Ascending aorta (tissue), 2 donors: ENCODE measurements at places on chromosomes 7 and 10.
A peak's percentile ranks its signal among the peaks of the same experiment; 100 is the strongest.

GRCh38 chr10:35635576-35635975, 6.5 kb downstream of the FZD8 start:
- H3K4me3 ChIP-seq: no peak overlapping the region
- H3K4me1 ChIP-seq: no peaks in the 10 kb centered on the region
- H3K27me3 ChIP-seq: no peaks in the 10 kb centered on the region
- DNase-seq: no peak
- H3K36me3 ChIP-seq: no peaks in the 10 kb centered on the region

GRCh38 chr7:23654508-23654907, 25.5 kb upstream of the FAM221A start:
- no peak overlapping the region for H3K4me3 ChIP-seq
- no peak for DNase-seq
- H3K27ac ChIP-seq: no peak overlapping the region
- H3K27me3 ChIP-seq: no peaks in the 10 kb centered on the region
- H3K36me3 ChIP-seq: no peaks in the 10 kb centered on the region
- H3K4me1 ChIP-seq: no peaks in the 10 kb centered on the region

- H3K27me3 ChIP-seq: no peaks in the 10 kb centered on the region
- H3K36me3 ChIP-seq: no peaks in the 10 kb centered on the region
- peak; percentile 47 for DNase-seq
- H3K4me1 ChIP-seq: no peaks in the 10 kb centered on the region
Measured at GRCh38 chr7:157497744-157498651, 161.2 kb downstream of the DNAJB6 start.

DNA sequence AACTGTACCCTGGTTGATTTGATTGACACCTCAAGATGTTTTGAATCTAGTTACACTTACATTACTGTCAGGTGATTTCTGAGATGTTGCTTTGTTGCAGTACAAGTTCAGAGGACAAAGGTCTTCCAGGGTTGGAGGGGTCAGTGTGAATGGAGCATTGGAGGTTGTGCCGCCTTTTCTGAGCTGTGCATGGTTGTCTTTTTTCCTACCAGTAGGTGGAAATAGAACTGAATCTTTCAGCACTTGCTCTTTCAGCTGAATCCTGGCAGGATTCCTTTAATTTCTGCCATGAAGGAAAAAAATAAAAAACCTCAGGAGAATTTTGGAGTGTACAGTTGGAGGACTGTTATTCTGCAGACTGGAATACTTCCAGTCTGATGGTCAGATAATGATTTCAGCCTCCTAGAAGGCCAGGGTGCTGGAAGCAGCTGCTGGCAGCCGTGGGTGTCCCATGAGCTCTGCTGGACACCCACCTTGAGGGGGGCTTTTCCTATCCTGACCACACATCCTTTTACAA, 82.7 kb downstream of the PLCE1 start:
- no peak for DNase-seq
- no peaks in the 10 kb centered on the region for H3K27me3 ChIP-seq
- H3K27ac ChIP-seq: no peak overlapping the region
- no peaks in the 10 kb centered on the region for H3K36me3 ChIP-seq
- no peaks in the 10 kb centered on the region for H3K4me1 ChIP-seq

- no peaks in the 10 kb centered on the region for H3K27me3 ChIP-seq
- DNase-seq: no peak
- no peaks in the 10 kb centered on the region for H3K4me1 ChIP-seq
- no peak overlapping the region for H3K27ac ChIP-seq
Measured at GRCh38 chr10:117188371-117188770, 8.9 kb upstream of the KCNK18 start.

GRCh38 chr7:84389242-84389641, 194.7 kb upstream of the SEMA3A start:
- H3K4me3 ChIP-seq: no peak overlapping the region
- no peaks in the 10 kb centered on the region for H3K4me1 ChIP-seq
- H3K27me3 ChIP-seq: no peaks in the 10 kb centered on the region
- DNase-seq: no peak
- H3K27ac ChIP-seq: no peak overlapping the region
- no peaks in the 10 kb centered on the region for H3K36me3 ChIP-seq

DNA sequence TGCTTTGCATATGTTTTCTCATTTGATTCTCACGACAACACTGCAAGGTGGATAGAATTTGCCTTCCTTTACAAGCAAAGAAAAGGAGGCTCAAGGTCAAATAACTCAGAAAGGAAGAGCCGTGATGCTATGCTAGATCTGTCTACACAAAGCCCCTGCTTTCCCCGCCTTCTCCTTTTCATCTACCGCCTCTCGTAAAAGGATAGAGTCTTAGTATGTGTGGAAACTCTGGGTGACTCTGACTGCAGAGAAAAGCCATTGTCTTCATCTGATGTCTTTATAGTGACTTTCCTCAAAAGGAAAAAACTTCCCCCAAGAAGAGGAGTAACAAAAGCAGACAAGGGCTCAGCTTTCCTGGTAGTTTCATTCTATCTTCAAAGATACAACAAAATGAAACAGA, 292.7 kb downstream of the ACTR3B start:
- H3K4me3 ChIP-seq: no peak overlapping the region
- no peak overlapping the region for H3K27ac ChIP-seq
- H3K36me3 ChIP-seq: no peaks in the 10 kb centered on the region
- no peaks in the 10 kb centered on the region for H3K4me1 ChIP-seq

- no peak overlapping the region for H3K27ac ChIP-seq
- H3K4me1 ChIP-seq: no peaks in the 10 kb centered on the region
- no peak overlapping the region for H3K4me3 ChIP-seq
- no peaks in the 10 kb centered on the region for H3K27me3 ChIP-seq
- DNase-seq: no peak
Measured at GRCh38 chr7:155973451-155973997, 161.3 kb upstream of the SHH start.

- no peak for DNase-seq
- no peak overlapping the region for H3K27ac ChIP-seq
- H3K4me1 ChIP-seq: peaks cover 9% of the 10 kb centered on the region
- H3K36me3 ChIP-seq: no peaks in the 10 kb centered on the region
- no peaks in the 10 kb centered on the region for H3K27me3 ChIP-seq
Measured at GRCh38 chr7:124764051-124764846, 1.3 kb downstream of the GPR37 start.

- no peak overlapping the region for H3K27ac ChIP-seq
- H3K27me3 ChIP-seq: no peaks in the 10 kb centered on the region
- no peaks in the 10 kb centered on the region for H3K4me1 ChIP-seq
- H3K36me3 ChIP-seq: peaks cover 4% of the 10 kb centered on the region
- no peak overlapping the region for H3K4me3 ChIP-seq
Measured at GRCh38 chr10:11988924-11989323, 53.7 kb downstream of the UPF2 start.

- H3K27me3 ChIP-seq: no peaks in the 10 kb centered on the region
- DNase-seq: no peak
- no peak overlapping the region for H3K4me3 ChIP-seq
Measured at GRCh38 chr7:126608339-126608776, 644.4 kb downstream of the GRM8 start.

GRCh38 chr7:36407636-36408550, 18.2 kb downstream of the ANLN start:
- H3K4me3 ChIP-seq: no peak overlapping the region
- no peaks in the 10 kb centered on the region for H3K36me3 ChIP-seq
- H3K27ac ChIP-seq: no peak overlapping the region

GRCh38 chr10:124991835-124992234, 49.9 kb downstream of the ZRANB1 start:
- no peak for DNase-seq
- H3K36me3 ChIP-seq: peaks cover 70% of the 10 kb centered on the region
- no peak overlapping the region for H3K27ac ChIP-seq
- no peaks in the 10 kb centered on the region for H3K4me1 ChIP-seq

- no peaks in the 10 kb centered on the region for H3K36me3 ChIP-seq
- no peak for DNase-seq
- H3K27me3 ChIP-seq: no peaks in the 10 kb centered on the region
- peaks cover 8% of the 10 kb centered on the region for H3K4me1 ChIP-seq
Measured at GRCh38 chr10:3043512-3044368, 23.6 kb upstream of the PFKP start.

DNA sequence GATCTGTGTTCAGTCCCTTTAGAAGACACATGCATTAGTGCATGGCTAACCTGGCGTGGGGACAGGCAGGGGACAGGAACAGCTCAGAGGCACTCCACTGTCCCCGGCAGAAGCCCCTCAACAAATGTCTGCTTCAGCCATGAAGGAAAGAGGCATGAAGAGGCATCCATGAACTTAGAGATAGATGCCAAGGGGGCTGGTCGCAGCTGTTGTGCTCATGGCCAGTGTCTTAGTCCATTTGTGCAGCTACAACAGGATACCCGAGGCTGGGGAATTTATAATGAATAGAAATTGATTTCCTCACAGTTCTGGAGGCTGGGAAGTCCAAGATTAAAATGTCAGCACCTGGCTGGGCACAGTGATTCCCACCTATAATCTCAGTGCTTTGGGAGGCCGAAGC, 14.5 kb upstream of the GNA12 start:
- H3K27ac ChIP-seq: no peak overlapping the region
- H3K27me3 ChIP-seq: no peaks in the 10 kb centered on the region
- DNase-seq: no peak
- no peaks in the 10 kb centered on the region for H3K36me3 ChIP-seq

DNA sequence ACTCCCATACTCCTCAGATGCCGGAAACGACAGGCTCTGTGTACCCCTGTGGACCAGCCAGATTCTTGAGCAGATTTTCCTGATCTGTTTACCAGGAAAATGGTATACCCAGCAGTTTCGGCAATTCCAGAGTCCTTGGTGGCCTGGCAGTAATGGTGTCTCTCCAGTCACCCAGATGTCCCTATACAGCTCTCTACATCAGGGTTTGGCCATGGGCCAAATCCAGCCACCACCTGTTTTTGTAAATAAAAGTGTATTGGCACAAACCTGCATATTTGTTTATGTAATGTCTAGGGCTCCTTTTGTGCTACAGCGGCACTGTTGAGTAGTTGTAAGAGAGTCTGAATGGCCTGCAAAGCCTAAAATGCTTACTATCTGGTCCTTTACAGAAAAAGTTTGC, 491.3 kb downstream of the RPS24 start:
- no peaks in the 10 kb centered on the region for H3K36me3 ChIP-seq
- H3K27me3 ChIP-seq: no peaks in the 10 kb centered on the region
- no peak overlapping the region for H3K4me3 ChIP-seq
- no peak overlapping the region for H3K27ac ChIP-seq

DNA sequence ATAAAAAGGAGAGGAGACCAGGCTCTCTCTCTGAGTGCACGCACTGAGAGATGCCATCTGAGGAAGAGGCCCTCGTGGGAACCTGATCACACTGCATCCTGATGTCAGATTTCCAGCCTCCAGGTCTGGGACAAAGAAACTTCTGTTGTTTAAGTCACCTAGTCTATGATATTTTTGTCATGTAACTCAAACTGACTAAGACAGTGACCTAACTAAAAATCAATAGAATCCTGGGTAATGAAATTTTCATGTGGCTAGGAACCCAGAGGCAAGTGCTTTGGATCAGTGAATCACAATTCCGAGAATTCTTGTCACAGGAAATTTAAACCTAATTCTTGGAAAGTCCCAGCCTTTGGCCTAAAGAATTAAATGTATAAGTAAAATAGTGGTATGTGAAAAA, 107.7 kb downstream of the SLC16A9 start:
- no peaks in the 10 kb centered on the region for H3K27me3 ChIP-seq
- no peaks in the 10 kb centered on the region for H3K36me3 ChIP-seq
- DNase-seq: no peak
- no peaks in the 10 kb centered on the region for H3K4me1 ChIP-seq
- no peak overlapping the region for H3K27ac ChIP-seq

- H3K4me3 ChIP-seq: no peak overlapping the region
- no peaks in the 10 kb centered on the region for H3K27me3 ChIP-seq
- H3K27ac ChIP-seq: no peak overlapping the region
- no peaks in the 10 kb centered on the region for H3K36me3 ChIP-seq
- no peak for DNase-seq
Measured at GRCh38 chr10:92410501-92410900, 119.5 kb downstream of the MARCHF5 start.

DNA sequence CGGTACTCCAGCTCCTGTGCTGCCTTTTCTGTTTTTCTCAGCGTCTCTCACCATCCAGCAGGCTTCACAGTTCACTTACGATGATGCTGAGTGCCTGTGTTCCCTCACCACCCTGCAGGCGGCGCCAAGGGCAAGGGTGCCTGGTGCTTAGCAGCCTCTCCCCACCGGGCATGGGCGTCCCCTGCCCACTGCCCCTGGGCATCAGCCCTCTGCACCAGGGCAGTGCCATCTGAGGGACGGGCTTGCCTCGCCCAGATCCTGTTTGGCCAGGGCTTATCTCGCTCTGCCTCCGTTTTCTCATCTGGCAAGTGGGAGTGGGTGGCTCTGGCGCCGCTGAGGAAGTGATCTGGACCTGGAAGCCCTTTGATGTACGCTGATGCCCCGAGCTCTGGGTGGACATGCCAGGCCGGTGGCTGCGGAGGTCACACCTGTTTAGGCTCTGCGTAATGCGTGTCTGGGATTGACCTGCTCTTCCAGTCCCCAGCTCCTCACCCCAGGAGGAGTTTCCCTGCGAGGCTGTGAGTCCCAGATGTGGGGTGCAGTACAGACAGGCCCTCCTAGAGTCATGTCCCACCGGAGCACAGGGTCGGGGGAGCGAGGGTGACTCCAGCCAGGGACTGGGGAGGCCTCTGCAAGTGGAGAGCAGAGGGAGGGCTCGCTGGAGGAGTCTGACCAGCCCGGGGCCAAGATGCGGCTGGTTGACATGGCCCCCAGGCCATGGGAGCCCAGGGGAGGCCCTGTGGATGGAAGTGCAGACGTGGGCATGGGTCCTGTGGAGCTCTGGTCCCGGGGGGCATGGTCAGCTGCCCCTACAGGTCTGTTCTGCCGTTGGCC, 11.8 kb downstream of the TTYH3 start:
- no peak overlapping the region for H3K4me3 ChIP-seq
- H3K27me3 ChIP-seq: no peaks in the 10 kb centered on the region
- H3K4me1 ChIP-seq: peaks cover 30% of the 10 kb centered on the region
- DNase-seq: no peak

GRCh38 chr10:99374526-99374925, 45.4 kb downstream of the CNNM1 start:
- no peaks in the 10 kb centered on the region for H3K36me3 ChIP-seq
- no peaks in the 10 kb centered on the region for H3K4me1 ChIP-seq
- no peaks in the 10 kb centered on the region for H3K27me3 ChIP-seq
- H3K4me3 ChIP-seq: no peak overlapping the region

DNA sequence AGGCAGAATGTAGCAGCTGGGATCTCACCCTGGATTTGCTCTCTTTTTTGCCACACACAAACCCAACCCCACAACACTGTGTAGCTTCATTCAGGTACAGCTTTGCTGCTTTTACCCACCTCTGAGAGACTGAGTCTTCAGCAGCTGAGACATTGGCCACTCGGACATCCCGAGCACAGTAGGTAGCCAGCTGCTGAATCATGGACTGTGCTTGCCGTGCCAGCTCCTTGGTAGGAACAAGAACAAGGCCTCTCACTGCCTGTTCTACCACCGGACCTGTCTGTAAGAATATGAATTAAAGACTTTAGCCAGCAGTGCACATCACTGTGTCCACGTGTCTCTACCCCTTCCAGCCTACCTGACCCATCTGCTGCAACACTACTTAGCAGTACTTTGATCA, 937 bp downstream of the DDX56 start:
- H3K27ac ChIP-seq: no peak overlapping the region
- peaks cover 8% of the 10 kb centered on the region for H3K4me1 ChIP-seq
- H3K27me3 ChIP-seq: no peaks in the 10 kb centered on the region
- DNase-seq: no peak
- H3K4me3 ChIP-seq: peak overlapping the region; percentile 97

- H3K4me3 ChIP-seq: no peak overlapping the region
- H3K27ac ChIP-seq: no peak overlapping the region
- no peaks in the 10 kb centered on the region for H3K27me3 ChIP-seq
- H3K4me1 ChIP-seq: no peaks in the 10 kb centered on the region
- no peak for DNase-seq
- H3K36me3 ChIP-seq: no peaks in the 10 kb centered on the region
Measured at GRCh38 chr7:152615031-152615741, 60.8 kb downstream of the XRCC2 start.

GRCh38 chr10:122465401-122466040, 4.2 kb downstream of the HTRA1 start:
- no peak overlapping the region for H3K27ac ChIP-seq
- no peak for DNase-seq
- H3K27me3 ChIP-seq: no peaks in the 10 kb centered on the region
- H3K4me3 ChIP-seq: no peak overlapping the region
